ENCODE measurements at places on chromosomes 11 and 22. TPM values are rescaled to one million over a fixed set of nuclear protein-coding genes. Genes with fewer than 3 reads are reported as not detected.

DNA sequence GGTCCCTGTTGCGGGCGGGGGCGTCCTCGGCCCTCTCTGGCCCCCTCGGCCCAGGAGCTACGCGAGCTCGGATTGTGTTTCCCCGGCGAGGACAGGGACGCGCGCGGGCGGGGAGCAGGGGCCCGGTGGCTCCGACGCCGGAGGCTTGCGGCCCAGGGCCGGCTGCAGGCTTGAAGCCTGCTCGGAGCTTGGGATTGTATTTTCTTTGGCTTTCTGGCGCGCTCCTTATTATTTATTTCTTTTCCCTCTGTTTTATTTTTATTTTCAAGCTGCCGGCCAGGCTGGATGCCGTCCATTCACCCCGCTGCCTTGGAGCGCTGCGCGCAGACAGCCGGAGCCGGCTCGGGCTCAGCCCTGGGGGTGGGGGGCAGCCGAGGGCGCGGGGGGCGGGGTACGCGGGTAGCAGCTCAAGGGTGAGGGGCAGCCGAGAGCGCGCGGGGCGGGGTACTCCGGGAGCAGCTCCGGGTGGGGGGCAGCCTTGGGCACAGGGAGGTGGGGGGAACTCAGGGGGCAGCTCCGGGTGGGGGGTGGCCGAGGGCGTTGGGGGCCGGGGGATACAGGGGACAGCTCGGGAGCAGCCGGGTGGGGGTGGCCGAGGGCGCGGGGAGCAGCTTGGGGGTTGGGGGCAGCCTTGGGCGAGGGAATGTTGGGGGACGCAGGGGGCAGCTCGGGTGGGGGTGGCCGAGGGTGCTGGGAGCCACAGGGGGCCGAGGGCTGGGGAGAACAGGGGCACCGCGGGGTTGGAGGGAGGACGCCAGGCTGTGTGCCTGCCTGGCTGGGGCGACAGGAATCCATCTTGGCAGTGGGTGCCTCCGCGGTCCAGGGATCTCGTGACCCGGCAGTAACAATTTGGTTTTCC lies 42.7 kb downstream of the KCNJ1 start:
- DNase-seq = no peak

GRCh38 chr11:89235083-89235482 lies 57.4 kb downstream of the TYR start:
- DNase-seq = no peak

DNA sequence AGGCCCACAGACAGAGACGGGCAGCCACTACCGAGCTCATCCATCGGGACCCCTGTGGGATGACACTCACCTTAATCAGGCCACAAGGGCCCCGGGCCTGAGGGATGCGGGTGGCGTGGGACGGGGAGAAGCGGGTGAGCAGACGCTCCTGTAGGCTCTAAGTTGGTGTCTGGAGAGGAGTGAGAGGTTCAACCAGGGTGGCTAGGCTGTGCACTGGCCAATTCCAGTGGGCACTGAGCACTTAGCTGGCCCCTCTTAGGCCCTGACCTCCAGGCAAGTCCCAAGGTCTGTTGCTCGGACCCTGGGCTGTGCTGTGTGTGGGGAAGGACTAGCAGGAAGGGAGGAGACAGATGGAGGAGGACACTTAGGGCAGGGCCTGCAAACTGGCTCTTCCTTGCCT lies 139.3 kb downstream of the ST3GAL4 start:
- DNase-seq = no peak

DNA sequence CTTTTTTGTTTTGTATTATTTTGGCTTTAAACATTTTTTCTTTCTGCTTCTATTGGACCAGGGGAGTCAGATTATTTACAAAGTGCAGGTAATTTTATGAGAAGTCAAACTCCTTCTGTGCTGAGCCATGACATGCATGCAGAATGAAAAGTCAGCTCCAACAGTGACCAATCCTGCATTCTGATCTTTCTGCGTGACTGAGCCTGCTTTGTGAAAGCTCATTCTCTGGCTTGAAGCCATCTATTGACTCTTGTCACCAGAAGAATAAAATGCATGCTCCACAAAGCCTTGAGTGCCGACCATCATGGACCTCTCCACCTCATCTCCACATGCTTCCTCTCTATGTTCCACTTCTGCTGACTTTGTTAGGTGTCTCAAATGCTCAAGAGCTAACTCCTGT lies 50.2 kb downstream of the MIAT start:
- DNase-seq = no peak

The ISX gene
- total RNA-seq = not detected

The PKDREJ gene
- under 0.01 TPM for total RNA-seq
